CD8-positive, alpha-beta memory T cell (primary cell): ENCODE measurements at places on chromosomes 6 and 20.

DNA sequence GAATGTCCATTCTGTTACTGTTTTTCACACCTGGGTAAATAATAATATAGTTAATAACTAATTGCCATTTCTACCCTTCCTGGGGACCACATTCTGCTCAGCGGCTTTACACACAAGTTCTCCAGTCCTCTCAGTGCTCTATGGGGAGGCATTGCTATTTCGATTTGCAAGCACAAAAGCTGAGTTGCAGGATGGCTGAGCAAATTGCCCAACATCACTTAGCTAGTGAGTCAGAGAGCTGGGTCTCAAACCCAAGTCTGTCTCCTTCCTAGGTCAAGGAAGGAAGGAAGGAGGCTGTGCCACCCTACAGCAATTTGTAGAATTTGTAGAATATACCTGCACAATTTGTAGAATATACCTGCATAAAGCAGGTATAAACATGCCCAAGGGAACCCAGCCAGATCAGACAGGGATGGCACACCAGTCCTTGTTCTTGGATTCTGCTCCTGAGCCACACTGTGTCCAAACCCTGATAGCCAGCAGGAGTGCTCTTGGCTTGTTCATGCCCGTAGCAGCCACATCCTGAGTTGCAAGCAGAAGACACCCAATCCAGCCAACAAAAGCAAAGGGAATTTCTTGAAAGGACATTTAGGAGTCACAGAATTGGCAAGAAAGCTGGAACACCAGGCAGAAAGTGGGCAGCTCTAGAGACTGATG, 56.9 kb downstream of the LY86 start:
- DNase-seq = no peak
- no peak overlapping the region for H3K27ac ChIP-seq
- no peaks in the 10 kb centered on the region for H3K4me1 ChIP-seq
- H3K27me3 ChIP-seq = no peaks in the 10 kb centered on the region

- no peak overlapping the region for H3K4me3 ChIP-seq
- H3K27me3 ChIP-seq = no peaks in the 10 kb centered on the region
- DNase-seq = no peak
Measured at GRCh38 chr6:165167861-165168260, 141.5 kb downstream of the C6orf118 start.

- H3K4me3 ChIP-seq = no peak overlapping the region
- no peaks in the 10 kb centered on the region for H3K4me1 ChIP-seq
- DNase-seq = no peak
Measured at GRCh38 chr20:5973172-5973571, 22.7 kb downstream of the MCM8 start.

GRCh38 chr6:45483021-45483420, 105.3 kb upstream of the SUPT3H start:
- no peak overlapping the region for H3K27ac ChIP-seq
- no peaks in the 10 kb centered on the region for H3K36me3 ChIP-seq
- DNase-seq = no peak
- H3K27me3 ChIP-seq = no peaks in the 10 kb centered on the region
- H3K4me3 ChIP-seq = no peak overlapping the region
- peaks cover 14% of the 10 kb centered on the region for H3K4me1 ChIP-seq

DNA sequence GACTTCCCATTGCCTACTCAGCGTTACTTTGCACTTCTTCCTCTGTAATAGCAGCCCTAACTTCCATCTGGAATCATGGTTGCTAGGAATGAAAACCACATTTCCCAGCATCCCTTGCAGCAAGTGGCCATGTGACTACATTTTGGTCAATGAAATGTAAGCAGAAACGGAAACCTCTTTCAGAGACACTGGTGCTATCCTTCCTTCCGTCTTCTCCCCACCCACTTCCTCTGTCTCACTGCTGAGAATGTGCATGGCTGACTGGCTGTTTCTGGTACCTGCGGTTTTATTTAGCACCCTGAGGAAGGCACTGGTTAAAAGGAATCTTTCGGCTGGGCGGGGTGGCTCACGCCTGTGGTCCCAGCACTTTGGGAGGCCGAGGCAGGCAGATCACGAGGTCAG, 107.4 kb downstream of the SCML4 start:
- no peaks in the 10 kb centered on the region for H3K27me3 ChIP-seq
- peak overlapping the region; percentile 66 for H3K27ac ChIP-seq
- no peak overlapping the region for H3K4me3 ChIP-seq
- H3K4me1 ChIP-seq = peaks cover 68% of the 10 kb centered on the region
- DNase-seq = peak; percentile 83
- peaks cover 31% of the 10 kb centered on the region for H3K36me3 ChIP-seq

DNA sequence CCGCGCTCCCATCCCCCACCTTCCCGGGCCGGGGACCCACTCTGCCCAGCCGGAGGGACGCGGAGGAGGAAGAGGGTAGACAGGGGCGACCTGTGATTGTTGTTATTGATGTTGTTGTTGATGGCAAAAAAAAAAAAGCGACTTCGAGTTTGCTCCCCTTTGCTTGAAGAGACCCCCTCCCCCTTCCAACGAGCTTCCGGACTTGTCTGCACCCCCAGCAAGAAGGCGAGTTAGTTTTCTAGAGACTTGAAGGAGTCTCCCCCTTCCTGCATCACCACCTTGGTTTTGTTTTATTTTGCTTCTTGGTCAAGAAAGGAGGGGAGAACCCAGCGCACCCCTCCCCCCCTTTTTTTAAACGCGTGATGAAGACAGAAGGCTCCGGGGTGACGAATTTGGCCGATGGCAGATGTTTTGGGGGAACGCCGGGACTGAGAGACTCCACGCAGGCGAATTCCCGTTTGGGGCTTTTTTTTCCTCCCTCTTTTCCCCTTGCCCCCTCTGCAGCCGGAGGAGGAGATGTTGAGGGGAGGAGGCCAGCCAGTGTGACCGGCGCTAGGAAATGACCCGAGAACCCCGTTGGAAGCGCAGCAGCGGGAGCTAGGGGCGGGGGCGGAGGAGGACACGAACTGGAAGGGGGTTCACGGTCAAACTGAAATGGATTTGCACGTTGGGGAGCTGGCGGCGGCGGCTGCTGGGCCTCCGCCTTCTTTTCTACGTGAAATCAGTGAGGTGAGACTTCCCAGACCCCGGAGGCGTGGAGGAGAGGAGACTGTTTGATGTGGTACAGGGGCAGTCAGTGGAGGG, 2.8 kb downstream of the SOX4 start:
- H3K4me3 ChIP-seq = peak overlapping the region; percentile 23
- H3K4me1 ChIP-seq = peaks cover 31% of the 10 kb centered on the region
- H3K36me3 ChIP-seq = no peaks in the 10 kb centered on the region
- H3K27me3 ChIP-seq = peaks cover 59% of the 10 kb centered on the region

DNA sequence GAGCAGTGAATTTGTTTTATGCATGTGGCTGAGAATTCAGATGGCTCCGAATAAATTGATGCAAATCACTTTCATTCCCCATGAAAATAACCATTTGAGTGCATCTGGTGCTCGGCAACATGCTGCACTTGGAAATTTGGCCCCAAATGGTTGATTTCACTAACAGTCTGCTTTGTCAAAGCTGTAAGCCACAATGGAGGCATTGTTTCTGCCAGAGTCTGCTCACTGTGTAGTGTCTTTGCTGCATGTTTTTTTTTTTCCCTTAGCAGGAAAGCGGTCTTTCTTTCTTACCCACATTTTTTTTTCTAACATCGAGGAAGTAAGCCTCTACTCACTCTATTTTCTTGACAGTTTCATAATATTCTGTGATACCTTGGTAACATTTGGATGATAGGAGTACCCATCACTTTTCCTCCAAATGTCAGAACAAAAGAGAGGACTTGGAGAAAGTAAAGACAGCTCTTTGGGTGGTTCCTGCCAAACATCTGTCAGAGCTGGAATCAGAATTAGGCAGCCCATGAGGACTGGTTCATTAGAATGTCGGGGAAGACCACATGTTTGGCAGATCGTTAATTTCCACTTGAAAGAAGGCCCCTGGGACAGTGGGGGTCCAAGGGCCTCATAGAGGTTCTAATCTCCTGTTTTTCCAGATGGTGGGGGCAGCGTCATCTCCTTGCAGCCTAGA, 149.5 kb downstream of the DOK5 start:
- no peaks in the 10 kb centered on the region for H3K27me3 ChIP-seq
- no peaks in the 10 kb centered on the region for H3K4me1 ChIP-seq
- DNase-seq = no peak
- H3K4me3 ChIP-seq = no peak overlapping the region
- no peaks in the 10 kb centered on the region for H3K36me3 ChIP-seq

DNA sequence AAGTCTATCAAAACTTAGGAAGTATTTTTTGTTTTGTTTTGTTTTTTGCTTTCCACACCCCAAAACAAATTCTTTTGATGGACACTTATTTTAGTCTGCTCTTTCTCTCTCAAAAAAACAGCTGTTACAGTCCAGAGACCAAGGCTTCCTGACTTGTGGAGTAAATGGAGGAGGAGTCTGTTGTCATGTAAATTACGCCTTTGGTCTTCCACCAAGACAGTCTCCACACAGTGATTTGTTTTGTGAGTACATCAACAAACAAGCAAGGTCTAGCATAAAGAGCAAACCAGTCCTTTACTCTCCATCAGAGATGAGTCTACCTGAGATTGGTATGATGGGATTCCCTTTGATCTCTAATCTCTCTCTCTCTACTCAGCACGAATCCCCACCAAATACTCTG, 588.0 kb upstream of the ARID1B start:
- H3K4me1 ChIP-seq = peaks cover 7% of the 10 kb centered on the region
- no peaks in the 10 kb centered on the region for H3K27me3 ChIP-seq
- no peak for DNase-seq
- H3K27ac ChIP-seq = no peak overlapping the region

DNA sequence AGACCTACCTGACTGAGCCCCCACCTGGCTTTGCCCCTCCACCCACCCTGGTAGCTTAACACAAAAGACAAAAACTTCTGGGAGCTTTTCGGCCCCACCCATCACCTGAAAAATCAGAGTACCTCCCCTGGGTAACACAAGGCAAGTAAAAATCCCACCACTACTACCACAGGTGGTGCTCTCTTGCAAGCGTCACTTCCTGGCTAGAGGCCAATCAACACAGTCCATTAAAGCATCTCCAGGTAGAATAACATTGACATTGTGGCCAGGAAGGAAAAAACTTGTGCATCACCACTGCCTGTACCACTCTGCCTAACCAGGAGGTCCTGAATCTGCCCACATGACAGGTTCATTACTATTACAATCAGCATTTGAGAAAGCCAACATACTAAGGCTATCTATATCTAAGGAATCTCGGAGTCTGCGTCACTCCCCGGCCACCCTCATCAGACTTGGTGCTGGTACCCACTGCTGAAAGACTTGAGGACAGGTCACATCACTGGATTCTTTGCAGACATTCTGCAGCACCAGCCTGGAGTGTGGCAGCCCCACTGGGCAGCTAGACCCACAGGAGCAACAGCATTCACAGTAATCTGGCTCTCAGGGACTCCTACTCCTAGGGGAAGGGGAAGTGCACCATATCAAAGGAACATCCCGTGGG, 125.9 kb downstream of the CDK19 start:
- DNase-seq = peak; percentile 60
- H3K36me3 ChIP-seq = no peaks in the 10 kb centered on the region
- H3K4me3 ChIP-seq = no peak overlapping the region
- peaks cover 22% of the 10 kb centered on the region for H3K4me1 ChIP-seq

- no peak for DNase-seq
- no peak overlapping the region for H3K27ac ChIP-seq
- H3K4me3 ChIP-seq = no peak overlapping the region
- peaks cover 53% of the 10 kb centered on the region for H3K36me3 ChIP-seq
- no peaks in the 10 kb centered on the region for H3K4me1 ChIP-seq
Measured at GRCh38 chr6:4059115-4059777, 19.7 kb downstream of the FAM217A start.

DNA sequence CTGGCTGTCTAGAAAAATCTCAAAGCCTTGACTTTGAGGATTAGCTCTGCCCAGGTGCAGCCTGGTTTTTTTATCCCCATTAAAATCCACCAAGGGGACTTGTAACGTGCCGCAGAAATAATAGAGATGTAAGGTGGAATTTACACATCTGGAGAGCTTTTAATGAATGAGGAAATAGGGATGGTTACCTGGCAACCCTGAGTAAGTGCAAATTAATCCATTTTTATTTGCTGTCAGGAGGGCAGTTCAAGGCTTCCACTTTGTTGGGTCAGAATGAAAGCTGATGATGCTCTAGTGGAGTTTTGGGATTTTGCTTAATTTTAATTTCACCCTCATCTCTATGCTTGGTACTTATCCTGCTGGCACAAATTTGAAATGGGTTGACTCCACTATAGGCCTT, 163.4 kb upstream of the CEP162 start:
- H3K4me1 ChIP-seq = no peaks in the 10 kb centered on the region
- H3K36me3 ChIP-seq = no peaks in the 10 kb centered on the region
- DNase-seq = no peak
- no peaks in the 10 kb centered on the region for H3K27me3 ChIP-seq

GRCh38 chr6:71349976-71350615, 61.5 kb downstream of the OGFRL1 start:
- no peak overlapping the region for H3K4me3 ChIP-seq
- DNase-seq = no peak
- H3K36me3 ChIP-seq = no peaks in the 10 kb centered on the region
- H3K4me1 ChIP-seq = no peaks in the 10 kb centered on the region
- H3K27me3 ChIP-seq = no peaks in the 10 kb centered on the region

DNA sequence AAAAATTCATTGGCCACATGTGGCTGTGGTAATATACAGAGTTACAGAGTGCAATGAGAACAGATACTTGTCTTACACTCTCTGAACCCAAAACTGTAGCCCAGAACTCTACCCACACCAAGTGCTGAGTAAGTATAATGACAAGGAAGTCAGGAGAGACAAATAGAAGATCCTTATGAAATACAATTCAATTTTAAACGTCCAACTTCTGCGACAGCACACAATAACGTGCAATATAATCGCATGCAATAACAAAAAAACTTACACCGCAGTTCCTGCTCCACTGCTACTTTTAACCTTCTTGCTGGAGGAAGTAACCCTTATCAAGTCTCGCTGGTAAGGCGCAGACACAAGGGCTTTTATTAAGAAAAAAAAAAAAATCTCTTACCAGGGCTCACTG, 881 bp downstream of the SFT2D1 start:
- peak overlapping the region; percentile 92 for H3K27ac ChIP-seq
- no peaks in the 10 kb centered on the region for H3K36me3 ChIP-seq
- DNase-seq = peak; percentile 10
- no peaks in the 10 kb centered on the region for H3K27me3 ChIP-seq

- H3K4me1 ChIP-seq = no peaks in the 10 kb centered on the region
- no peak for DNase-seq
- no peaks in the 10 kb centered on the region for H3K36me3 ChIP-seq
- H3K27ac ChIP-seq = no peak overlapping the region
- H3K4me3 ChIP-seq = no peak overlapping the region
Measured at GRCh38 chr6:118580585-118581419, 32.7 kb downstream of the PLN start.

GRCh38 chr6:137219664-137220252, 573 bp upstream of the IFNGR1 start:
- no peak for DNase-seq
- H3K27me3 ChIP-seq = no peaks in the 10 kb centered on the region

GRCh38 chr6:54291146-54291545, 17.1 kb upstream of the TINAG start:
- no peak overlapping the region for H3K4me3 ChIP-seq
- no peak overlapping the region for H3K27ac ChIP-seq
- H3K4me1 ChIP-seq = no peaks in the 10 kb centered on the region
- H3K36me3 ChIP-seq = no peaks in the 10 kb centered on the region

- no peak for DNase-seq
- H3K27me3 ChIP-seq = no peaks in the 10 kb centered on the region
- H3K27ac ChIP-seq = peak overlapping the region; percentile 78
- peaks cover 23% of the 10 kb centered on the region for H3K4me1 ChIP-seq
- H3K36me3 ChIP-seq = no peaks in the 10 kb centered on the region
Measured at GRCh38 chr20:35093267-35093884, 769 bp upstream of the TRPC4AP start.

- no peak for DNase-seq
- H3K36me3 ChIP-seq = peaks cover 84% of the 10 kb centered on the region
- no peak overlapping the region for H3K27ac ChIP-seq
Measured at GRCh38 chr20:62133051-62133845, 9.9 kb downstream of the PSMA7 start.

GRCh38 chr6:170091000-170091638, 199.8 kb downstream of the DLL1 start:
- no peak overlapping the region for H3K4me3 ChIP-seq
- H3K27me3 ChIP-seq = no peaks in the 10 kb centered on the region
- DNase-seq = no peak
- no peaks in the 10 kb centered on the region for H3K36me3 ChIP-seq
